ENCODE measurements at places on chromosomes 7 and 10.

- DNase-seq, result no peak
Observed at GRCh38 chr10:85673270-85673669, 693.3 kb downstream of the GRID1 start.

DNA sequence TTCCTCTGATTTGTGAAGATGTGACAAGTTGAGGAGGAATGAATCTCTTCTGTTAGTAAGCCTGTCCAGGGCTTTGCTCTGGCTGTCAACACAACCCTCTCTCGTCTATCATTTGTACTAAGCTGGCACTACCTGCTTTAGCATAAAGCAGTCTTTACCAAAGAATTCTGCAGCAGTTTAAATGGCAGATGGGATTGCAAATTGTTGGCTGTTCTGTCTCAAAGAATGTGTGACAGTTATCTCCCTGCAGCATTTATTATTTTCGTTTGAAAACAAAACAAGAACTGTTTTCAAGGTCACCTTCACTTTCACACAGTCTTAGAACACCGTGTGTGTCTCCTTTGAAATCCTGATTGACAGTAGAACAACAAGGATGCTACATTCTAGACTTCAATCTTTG, 4.8 kb upstream of the LAMB1 start:
- no peak for DNase-seq

DNA sequence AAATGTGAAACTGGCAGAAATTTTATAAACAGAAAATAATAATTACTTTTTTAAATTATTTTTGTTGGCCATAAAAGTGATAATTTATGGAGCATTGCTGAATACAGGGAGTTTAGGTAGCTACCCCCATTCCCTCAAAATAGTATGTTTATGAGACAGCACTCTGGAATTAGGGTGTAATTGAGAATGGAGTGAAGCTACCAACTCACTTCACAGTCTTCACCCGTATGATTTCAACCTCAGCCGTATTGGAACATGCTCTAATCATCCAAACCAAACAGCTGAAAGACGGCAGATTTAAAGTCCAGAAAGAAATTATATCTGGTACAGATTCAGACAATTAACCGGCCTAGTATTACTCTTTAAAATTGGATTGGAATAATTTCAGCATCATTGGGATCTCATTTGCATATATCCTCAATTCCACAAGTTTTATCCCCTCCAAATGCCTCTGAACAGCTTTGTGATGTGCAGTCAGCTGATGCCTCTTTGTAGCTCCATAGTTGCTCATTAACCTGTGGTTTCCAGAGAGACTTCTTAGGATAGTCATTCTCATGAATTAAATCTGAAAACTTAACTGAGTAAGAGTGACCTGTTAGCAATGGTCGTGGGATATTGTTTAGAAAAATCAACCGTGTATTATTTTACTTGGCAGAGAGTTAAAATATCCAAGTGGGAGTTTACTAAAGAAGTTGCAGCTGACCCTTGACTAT, 59.1 kb upstream of the GJD4 start:
- DNase-seq, result no peak

DNA sequence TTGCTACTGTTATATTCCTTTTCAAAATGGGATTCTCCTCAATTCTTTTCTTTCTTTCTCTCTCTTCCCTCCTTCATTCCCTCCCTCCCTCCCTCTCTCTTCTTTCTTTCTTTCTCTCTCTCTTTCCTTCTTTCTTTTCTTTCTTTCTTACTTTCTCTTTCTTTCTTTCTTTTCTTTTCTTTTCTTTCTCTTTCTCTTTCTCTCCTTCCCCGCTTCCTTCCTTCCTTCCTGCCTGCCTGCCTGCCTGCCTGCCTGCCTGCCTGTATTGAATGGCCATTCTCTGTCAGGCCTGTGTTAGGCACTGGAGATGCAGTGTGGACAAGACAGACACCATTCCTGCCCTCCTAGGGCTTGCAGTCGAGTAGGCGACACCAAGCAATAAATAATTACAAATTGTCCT, 11.5 kb downstream of the CNNM1 start:
- DNase-seq, result no peak

GRCh38 chr10:31034098-31034909, 2.6 kb upstream of the ZNF438 start:
- DNase-seq, result no peak

GRCh38 chr10:132941640-132942051, 724 bp downstream of the CFAP46 start:
- DNase-seq, result no peak

DNA sequence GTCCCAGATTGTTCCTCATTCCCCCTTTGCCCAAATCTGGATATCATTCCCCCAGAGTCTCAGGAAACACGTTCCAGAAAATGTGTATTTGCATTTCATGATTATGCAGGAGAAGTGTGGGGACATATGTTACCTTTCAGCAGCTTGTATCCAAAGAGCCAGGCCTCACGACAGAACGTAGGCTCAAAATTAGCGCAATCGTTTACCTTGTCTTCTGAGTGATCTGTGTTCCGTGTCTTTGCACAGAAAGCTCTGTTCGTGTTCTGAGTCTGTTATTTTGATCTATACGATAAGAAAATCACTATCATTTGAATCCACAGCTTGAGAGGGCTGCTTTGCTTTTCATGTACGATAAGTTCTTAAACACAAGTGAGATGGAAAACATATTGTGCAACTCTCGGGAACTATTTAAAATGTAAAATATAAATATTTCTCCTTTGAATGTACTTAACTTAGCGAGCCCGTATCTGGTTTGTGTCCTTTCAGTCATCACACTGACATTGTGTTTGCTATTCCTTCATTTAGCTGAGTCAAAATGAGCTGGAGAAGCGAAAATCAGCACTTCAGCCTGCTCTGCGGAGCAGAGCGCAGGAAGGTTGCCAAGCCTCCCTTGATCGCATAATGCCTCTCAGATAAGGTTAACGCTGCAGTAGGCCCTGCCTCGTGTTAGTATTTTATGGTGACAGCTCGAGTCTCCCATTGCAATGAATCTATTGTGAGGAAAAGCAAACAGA, 80.2 kb upstream of the CACNB2 start:
- DNase-seq, result no peak

GRCh38 chr7:8226501-8226900, 35.5 kb downstream of the ICA1 start:
- DNase-seq, result no peak

All from CD4-positive, alpha-beta T cell treated with Interleukin-15 for 1 hour (primary cell).